ENCODE measurements at places on chromosomes 7 and 10.

GRCh38 chr7:127928852-127929251 lies 102.4 kb downstream of the LRRC4 start:
- no peak for DNase-seq

DNA sequence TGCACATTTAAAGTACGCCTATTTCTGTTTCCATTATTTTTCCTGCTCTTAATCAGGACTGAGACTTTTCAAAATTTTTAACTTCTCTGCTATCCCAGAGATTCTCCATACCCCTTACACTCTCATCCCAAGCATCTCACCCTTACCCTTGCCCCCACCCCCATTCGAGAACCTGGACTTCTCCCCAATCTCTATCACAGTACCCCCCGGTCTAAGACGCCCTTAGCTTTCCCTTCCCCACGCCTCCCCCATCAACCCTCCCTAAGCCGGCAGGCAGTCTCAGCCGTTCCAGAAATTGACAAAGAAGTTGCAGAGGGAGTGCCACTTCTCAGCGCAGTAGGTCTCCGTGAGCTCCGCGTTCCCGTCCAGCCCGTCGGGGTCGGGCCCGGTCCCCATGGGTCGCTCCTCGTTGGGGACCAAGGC lies 1.4 kb downstream of the FGFBP3 start:
- DNase-seq, result no peak

- DNase-seq, result no peak
These were observed 107.2 kb downstream of the ARHGAP21 start for GRCh38 chr10:24616536-24616935.

DNA sequence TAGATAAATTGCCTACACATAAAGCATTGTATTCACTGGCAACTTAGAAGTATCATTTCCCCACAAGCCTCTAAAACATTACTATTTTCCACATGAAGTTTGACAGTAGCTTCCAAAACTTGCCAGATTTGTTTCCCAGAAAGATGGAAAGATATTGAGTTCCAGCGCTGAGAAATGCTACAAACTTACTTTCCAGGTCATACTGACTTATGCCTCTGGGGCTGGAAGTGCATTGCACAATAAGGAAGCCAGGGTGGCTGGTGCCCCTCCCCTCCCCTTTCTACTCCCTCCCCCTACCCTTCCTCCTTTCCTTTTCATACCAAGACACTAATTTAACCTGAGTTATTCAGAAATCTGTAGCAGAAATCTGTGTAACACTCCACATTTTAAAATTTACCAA lies 212.6 kb downstream of the WDR37 start:
- no peak for DNase-seq

- no peak for DNase-seq
These were observed 1.8 kb upstream of the HOXA11 start for GRCh38 chr7:27186668-27187474.

Data from amygdala (tissue), 56 donors.